ENCODE measurements at places on chromosomes 1 and 21. TPM values are rescaled to one million over a fixed set of nuclear protein-coding genes. Genes with fewer than 3 reads are reported as not detected.

DNA sequence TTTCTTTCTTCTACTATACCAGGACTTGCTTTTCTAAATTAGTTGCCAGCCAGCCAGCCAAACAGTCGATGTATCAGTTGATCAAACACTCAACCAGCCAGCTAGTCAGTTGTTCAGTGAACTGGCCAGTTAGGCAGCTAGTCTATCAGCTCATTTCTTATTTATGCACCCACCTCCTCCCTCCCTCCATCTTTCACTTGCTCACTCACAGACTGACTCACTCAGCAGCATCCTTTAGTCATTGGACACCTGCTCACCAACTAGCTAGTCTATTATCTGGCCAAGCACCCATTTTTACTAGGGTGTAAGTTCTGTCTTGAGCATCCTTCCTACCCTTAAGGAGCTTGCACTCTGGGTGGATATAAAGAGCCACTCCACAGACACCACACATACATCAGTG is 5.9 kb upstream of the SPRR4 start:
- no peak for DNase-seq

GRCh38 chr1:26570287-26570686 is 40.7 kb downstream of the RPS6KA1 start:
- no peak for DNase-seq

GRCh38 chr1:228074954-228075730 is 7.4 kb upstream of the ARF1 start:
- no peak for DNase-seq

NGF gene
- 5.8 TPM for total RNA-seq

- DNase-seq = no peak
Measured at GRCh38 chr1:20588634-20589225, at the start of gene CDA. Gene CDA (plus strand): TSS chr1:20589097. CDS start chr1:20589130, 33 bp downstream.

CENPF gene
- 46.2 TPM for total RNA-seq

GRCh38 chr1:72568113-72568512 is 285.8 kb upstream of the NEGR1 start:
- DNase-seq = no peak

TRIM67 gene
- total RNA-seq = 0.42 TPM

- no peak for DNase-seq
Measured at GRCh38 chr1:2535981-2536380, 5.9 kb upstream of the HES5 start.

Measured in urinary bladder (tissue), 4 donors.